ENCODE measurements at places on chromosomes 1 and 21.

DNA sequence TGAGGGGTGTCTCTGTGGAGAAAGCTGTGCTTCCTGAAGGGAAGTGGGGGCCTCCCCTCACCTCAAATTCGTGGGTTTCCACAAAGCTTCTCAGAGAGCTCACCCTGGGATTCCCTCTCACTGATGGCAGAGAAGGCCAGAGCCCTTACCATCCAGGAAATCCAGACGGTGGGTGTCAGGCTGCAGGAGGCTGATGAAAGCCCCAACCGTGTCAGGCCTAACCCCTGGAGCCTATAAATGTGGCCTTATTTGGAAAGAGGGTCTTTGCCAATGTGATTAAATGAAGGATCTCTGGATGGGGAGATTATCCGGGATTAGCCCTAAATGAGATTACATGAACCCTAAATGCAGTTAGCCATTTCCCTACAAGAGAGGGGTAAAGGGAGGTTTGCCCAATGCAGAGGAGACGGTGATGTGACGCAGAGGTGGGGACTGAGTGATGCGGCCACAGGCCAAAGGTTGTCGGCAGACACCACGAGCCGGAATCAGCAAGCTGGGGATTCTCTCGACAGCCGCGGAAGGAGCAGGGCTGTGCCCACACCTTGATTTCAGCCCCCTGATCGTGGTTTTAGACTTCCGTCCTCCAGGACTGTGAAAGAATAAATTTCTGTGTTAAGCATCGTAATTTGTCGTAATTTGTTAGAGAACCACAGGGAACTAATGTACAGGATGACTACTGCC is 82.6 kb downstream of the TOMM20 start:
- no peak for DNase-seq

GRCh38 chr1:116218922-116219321 is 107.7 kb downstream of the MAB21L3 start:
- DNase-seq = no peak

DNA sequence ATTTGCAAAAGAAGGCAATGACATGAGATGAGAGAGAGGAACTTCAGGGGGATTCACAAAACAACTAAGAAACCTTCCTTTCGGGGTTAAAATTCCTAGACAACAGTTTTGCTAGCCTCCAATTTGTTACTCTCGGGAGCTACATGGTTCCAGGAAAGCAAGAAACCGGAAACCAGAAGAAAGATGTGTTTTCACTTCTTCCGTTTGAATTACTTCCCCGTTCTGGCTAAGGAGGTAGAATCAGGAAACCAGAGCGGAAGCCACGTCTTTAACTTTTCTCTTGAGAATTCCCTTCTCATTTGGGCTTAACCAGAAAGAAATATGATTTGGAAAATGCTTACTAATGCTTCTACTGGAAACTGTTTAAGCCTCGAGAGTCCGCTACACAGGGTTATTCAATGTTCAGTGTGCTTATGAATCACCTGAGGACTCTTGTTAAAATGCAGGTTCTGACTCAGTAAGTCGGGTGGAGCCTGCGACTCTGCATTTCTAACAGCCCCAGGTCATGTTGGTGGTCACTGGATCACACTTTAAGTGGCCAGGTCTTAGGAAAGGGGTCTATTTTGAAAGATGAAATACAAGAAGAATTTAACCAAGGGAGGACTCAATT is 43.5 kb upstream of the MCOLN3 start:
- DNase-seq = no peak

DNA sequence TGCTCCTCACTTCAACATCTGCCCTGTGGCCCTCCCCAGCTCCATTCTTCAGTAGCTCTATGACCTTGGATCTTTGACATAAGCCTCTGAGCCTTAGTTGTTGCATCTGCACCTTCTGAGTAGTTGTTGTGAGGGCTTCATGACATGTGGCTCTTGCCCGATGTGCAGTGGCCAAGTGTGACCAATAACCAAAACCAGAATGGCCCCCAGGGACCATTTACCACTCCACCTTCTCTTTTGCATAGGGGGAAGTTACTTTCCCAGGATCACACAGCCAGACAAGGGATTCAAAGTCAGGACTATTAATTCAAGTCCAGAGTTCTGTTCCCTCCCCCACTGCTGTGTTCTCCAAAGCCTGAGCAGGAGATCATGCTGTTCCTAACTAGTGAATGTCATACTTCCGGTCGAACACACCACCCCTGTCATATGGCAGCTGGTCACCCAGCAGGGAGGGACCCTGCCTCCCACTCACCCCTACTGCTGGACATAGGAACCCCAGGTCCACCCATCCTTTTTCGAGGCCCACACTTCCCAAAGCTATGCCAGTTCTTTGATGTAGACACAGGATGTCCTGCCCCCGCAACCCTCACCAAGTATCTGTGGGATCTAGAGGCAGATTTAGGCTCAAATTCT is 4.0 kb downstream of the FGR start:
- no peak for DNase-seq

DNA sequence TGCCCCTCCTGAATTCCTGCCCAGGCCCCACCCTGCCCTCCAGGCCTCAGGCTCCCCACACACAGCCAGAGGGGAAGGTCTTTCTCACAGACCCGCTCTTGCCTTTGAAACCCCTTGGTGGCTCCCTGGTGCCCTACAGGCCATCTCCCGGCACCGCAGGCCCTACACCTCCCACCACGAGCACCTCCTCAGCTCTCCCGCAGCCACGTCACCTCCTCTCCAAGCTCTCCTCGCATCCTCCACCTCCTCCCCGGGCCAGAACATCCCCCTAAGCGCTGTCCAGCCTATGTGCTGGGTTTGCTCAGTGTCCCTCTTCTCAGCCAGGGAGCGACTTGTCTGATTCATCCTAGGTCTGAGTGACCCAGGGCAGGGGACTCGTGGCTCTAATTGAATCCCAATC is 66.4 kb downstream of the DMRTB1 start:
- DNase-seq = no peak

DNA sequence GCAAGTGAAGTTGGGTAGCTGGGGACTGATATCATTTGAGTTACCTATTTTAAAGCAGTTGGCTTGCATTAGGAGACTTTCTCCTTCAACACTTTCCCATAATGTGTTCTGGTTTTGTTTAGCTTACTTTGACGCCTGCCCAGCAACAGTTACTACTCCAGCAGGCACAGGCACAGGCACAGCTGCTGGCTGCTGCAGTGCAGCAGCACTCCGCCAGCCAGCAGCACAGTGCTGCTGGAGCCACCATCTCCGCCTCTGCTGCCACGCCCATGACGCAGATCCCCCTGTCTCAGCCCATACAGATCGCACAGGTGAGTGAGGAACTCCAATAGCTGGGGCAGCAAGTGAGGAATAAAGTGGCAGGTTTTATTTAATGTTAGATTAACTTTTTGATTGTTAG is 144.3 kb downstream of the CD247 start:
- DNase-seq = no peak

GRCh38 chr1:14897080-14897449 is 256.5 kb upstream of the TMEM51 start:
- no peak for DNase-seq

- DNase-seq = no peak
Measured at GRCh38 chr1:6958407-6959030, 173.3 kb downstream of the CAMTA1 start.

DNA sequence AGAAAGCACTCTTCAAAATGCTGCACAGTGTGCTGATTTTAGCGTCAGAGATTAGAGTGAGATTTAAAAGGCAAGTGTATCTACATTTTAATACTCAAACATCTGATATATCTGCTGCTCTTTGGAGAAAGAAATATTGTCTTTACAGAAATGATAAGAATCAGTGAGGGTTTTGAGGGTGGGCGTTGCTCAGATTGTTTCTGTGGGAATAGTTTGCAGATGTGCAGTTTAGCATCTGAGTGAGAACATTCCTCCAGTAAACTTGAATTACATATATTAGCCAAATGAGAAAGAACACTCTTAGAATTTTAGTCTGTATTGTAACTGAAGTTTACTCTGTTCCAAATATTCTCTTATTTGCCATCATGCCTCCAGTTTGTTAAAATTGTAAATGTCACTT is 549.2 kb downstream of the NEGR1 start:
- no peak for DNase-seq

DNA sequence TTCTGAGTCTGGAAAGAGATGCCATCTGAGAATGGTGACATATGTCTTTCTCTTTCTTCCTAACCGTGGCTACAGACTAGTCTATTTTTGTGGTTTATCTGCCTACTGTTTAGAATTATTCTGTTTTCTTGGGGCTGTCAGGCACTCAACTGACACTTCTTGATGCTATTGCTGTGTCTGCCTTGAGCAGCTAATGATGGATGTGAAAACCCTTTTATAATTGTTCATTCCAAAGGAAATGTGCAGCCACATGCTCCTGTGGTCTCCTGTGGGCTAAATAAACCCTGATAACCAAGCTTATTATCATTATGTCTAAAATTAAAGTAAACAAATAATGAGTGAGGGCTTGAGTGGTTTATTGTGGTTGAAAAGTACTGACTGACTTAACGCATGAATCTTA is 52.7 kb upstream of the CXADR start:
- no peak for DNase-seq

- DNase-seq = no peak
Measured at GRCh38 chr1:85991261-85991660, 165.3 kb downstream of the COL24A1 start.

DNA sequence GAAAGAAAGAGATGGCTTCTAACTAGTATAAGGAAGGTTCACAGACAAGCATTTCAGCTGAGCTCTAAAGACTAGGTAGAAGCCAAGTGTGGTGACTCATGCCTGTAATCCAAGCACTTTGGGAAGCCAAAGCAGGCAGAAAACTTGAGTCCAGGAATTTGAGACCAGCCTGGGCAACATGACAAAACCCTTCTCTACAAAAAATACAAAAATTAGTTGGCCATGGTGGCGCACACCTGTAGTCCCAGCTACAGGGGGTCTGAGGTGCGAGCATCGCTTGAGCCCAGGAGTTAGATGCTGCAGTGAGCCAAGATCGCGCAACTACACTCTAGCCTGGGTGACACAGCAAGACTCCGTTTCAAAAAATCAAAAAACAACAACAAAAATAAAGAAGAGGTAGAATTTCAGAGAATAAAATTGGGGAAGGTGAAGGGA is 27.8 kb downstream of the FBXO42 start:
- DNase-seq = peak; percentile 50

DNA sequence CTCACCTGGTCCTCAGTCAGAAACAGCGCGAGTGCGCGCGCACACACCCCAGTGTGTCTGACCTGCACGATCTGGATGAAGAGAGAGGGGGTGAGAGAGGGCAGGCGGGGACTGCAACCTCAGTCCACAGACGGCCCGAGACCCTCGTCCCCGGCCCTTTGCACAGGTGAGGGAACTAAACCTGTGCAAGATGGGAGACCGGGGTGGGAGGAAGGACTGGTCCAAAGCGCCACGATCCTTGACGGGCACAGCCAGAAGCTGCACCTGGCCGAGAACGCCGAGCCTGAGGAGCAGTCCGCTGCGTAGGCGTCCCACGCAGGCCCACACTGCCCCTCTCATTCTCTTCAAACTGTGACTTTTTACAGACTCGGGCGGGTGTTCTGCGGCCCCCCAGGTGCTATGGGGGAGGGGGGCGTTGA is 519 bp upstream of the IQCC start:
- no peak for DNase-seq

GRCh38 chr1:8394456-8395321 is 76.8 kb downstream of the SLC45A1 start:
- DNase-seq = peak; percentile 60

DNA sequence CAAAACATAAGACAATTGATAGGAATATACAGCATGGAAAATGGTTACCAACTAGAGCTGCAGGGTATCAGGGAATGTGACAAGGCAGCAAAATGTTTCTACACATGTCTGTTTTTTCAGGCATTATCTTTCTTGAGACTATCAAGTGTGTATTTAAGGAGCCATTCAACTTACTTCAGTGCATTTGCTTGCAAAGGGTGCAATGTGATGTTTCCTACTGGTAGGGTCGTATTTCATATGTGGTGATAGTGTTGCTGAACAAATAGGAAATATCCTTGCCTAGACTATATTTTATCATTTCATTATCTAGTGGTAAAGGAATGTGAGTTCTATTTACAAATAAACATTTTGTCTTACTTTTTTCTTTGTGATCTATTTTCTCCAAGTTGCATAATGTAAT is 42.4 kb downstream of the PTPRC start:
- DNase-seq = no peak

GRCh38 chr1:26858891-26859640 is 3.9 kb upstream of the SFN start:
- no peak for DNase-seq

DNA sequence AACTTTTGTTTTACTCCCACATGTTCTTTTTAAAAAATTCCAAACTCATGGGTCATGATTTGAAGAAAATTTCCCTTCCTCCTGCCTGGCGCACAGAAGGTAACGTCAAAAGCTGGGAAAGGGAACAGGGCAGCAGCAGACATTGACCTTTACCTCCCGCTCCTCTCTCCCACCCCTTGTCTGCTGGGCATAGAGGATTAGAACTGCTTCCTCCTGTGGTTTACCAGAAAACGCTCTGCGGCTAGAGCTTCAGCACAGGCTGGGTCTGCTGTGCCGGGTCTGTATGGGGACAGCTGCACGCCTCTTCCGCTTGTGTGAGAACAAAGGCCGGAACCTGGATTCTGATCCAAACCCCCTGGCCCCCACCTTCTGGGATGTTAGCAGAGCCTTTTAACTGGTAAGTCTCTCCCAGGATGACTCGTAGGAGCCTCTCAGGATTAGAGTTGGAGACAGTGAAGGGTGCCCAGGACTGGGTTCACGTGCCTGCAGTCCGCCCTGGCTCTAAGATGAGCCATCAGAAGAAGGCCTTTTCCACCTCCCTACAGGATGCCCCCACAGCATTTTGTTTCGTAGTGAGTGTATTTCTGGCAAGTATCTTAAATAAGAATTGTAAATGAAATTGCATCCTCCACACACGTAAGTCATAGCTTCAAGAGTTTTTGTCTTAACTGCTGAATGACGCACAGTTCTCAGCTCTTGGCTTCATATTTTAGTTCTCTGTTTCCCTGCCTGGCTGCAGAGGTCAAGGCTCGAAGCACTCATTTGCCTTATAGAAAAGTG is 5.2 kb downstream of the H6PD start:
- peak; percentile 20 for DNase-seq

GRCh38 chr1:6263716-6264115 is 2.8 kb upstream of the GPR153 start:
- no peak for DNase-seq
